ENCODE measurements at places on chromosomes 16 and 17.

- no peak for DNase-seq
These were observed 67.1 kb downstream of the CYLD start for GRCh38 chr16:50808929-50809538.

DNA sequence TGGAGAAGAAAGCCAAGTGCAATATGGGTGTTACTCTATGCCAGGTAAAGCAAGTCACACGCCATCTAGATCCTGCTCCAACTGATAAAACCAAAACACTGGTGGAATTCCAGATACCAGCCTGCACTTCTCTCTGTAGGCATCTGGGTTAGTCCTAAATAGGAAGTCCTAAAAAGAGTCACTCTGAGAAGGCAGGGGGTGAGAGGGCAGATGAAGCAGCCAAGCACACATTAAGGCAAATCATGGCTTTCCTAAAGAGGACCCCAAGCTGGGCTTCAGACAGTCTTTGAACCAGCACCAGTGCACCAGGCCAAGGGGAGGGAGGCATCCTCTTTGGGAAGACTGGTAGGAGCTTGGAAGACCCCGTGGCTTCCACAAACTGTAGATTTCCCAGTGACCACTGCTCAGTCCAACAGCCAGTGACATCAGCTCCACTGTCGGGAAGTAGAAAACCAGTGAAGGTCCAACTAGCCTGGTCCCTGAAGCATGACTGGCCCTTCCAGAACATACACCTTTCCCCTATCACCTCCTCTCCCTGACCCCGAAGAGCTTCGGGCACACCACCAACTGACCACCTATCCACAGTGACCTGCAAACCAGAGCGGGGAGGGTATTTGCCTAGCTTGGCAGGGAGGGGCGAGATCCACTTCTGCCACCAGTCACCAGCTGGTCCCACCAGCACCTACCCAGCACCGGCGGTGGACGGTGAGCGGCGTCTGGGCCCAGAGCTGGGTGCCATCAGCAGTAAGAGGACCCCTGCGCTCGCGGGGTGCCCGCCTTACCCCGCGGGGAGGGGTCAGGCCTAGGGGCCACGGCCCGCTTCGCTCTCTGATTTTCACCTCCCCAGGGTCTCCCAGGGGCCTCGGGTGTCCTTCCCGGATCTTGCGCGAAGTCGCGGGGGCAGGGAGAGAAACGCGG lies 1.0 kb downstream of the LITAF start:
- no peak for DNase-seq

DNA sequence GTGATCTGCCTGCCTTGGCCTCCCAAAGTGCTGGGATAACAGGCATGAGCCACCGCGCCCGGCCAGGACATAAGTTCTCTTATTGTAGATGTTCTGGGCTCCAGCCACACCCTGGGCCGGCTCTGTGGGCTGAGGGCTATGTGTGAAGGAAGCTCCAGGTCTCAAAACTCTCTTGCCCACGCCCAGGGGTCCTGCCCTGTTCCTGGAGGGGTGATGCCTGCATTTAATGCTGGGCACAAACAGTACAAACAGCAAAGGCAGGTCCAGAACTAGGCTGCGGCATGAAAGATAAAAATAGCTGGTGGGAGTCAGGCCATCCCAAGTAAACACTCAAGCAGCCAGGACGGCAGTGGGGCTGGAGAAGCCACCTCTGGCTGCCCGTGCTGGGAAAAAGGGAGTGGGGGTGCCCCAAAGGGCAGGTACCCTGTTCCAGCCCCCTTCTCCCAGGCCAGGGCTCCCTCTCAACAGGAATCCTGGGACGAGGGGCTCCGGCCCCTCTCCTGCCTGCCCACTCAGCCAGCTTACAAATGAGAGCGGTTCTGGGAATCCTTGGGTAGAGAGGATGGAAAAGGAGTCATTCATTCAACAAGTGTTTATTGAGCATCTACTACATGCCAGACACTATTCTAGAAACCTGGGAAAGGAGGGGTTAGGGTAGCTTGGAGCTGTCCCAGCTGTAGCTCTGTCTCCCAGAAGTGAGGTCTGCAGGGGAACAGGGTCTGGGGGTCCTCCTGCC lies 4.6 kb downstream of the TRIM47 start:
- no peak for DNase-seq

GRCh38 chr17:70254735-70255460 lies 85.6 kb downstream of the KCNJ2 start:
- no peak for DNase-seq

- no peak for DNase-seq
These were observed 16.3 kb upstream of the RBL2 start for GRCh38 chr16:53417976-53418375.
